Activated T-cell treated with anti-CD3 and anti-CD28 coated beads, Interleukin-2, amount 50 U/mL, for 4 hours (primary cell): ENCODE measurements at places on chromosomes 11 and 22.

DNA sequence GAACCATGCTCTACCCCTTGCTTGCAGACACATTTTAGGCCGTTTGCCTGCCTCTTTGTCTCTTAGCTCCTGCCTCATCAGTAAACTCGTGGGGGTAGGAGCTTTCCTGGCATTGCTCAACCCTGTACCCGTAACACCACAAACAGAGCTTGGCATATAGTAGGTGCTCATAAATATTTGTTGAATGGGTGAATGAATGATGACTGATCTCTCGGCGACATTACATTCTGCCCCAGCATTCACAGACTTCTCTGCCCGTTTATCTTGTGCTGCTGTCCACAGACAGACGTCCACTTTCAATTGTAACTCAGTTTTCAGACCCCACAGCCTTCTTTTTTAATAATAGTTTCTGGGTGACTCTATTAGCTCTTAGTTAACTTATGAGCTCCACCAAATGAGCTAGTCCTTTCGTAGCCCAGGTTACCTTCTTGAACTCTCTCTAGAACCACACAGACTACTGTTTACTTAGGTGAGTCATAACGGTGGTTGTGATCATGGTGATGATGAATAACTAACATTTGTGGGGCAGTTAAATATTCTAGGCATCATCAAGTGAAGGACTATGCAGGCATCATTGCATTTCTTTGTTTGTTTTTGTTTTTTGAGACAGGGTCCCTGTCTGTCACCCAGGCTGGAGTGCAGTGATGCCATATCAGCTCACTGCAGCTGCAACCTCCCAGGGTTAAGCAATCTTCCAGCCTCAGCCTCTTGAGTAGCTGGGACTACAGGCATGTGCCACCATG, 188.4 kb downstream of the ADAMTS15 start:
- DNase-seq, result no peak

DNA sequence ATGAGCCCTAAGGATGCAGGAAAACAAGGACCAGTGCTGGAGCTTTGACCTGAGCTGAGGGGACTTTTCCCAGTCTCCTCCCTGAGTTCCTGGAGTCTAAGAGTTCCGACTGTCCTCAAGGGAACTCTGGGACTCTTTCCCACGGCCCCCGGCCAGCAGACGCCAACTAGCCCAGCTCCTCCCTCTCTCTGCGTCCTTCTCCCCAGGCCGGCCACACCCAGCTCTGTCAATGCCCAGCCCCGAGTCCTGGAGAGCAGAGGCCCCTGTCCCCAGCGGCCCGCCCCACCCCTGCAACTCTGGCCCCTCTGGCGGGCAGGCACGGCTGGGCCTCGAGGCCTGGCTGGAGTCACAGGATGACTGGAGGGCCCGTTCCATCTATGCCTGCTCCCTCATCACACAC, 29.8 kb downstream of the NECTIN1 start:
- no peak for DNase-seq

DNA sequence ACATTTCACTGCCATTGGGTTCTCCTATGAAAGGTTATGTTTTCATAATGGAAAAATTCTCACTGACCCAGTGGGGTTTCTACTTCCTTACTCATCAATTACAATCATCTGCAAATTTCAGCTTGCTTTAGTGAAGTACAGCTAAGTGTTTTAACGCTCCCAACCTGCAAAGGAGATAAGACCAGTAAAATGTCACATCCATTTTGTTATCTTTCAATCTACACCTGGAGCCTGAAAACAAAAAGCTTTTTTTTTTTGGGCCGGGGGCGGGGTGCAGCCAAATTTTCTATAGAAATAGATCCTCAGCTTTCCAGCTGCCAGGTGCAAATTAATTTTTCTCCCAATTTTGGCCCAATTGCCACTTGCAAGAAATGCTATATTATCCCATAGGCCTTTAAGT, 40.6 kb downstream of the CADM1 start:
- no peak for DNase-seq

DNA sequence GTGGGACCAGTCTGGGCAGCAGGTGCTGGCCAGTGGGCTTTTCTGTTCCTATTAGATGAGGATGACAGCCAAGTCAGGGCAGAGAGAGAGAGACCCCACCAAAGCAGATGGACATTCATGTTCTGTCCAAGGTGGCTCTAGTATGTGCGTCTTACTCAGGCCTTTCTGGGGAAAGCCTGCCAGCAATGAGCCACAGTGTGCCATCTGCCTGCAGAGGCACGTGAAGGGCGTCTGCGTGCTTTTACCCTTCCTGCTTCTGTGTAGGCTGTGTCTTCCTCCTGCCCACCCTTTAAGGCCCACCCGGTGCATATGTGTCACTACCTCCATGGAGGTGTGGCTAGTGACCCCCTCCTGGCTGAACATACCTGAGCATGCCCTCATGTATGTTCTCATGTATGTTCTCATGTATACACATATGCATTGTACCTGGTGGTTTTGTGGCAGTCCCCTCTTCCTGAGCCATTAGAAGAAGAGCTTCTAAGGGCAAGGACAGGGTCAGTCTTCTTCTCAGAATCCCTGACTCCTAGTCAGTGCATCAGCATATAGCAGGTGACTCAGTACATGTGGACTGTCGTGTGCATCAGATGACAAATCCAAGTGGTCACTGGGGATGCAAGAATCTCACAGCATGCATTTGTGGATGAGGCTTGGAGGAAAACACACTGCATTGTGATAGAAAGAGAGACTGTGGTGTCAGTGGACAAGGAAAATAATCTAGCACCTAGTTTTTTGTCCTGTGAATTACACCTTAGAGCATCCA, 90.4 kb upstream of the YWHAH start:
- no peak for DNase-seq

- DNase-seq, result no peak
These were observed 4.6 kb downstream of the CD151 start for GRCh38 chr11:837189-837989.

- no peak for DNase-seq
These were observed 65.7 kb upstream of the NUP50 start for GRCh38 chr22:45098056-45098455.

DNA sequence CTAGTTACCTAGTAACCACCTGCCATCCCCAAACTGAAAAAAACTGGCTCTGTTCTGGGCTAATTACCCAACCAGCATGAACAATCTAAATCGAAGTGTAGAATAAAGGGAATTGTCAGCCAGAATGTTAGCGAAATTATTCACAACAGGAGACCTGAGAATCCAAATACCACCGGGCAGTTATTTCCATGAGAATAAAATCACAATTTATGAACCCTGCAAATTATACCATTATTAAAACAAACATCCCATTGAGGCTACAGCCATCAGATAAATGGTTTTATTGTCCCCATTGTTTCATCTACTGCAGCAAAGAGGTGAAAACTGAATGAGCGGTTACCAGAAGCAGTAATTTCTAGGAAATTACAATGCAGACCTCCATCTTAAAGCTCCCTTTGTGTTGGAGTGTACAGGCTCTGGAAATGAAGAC, 21.7 kb downstream of the FAM168A start:
- DNase-seq, result no peak

DNA sequence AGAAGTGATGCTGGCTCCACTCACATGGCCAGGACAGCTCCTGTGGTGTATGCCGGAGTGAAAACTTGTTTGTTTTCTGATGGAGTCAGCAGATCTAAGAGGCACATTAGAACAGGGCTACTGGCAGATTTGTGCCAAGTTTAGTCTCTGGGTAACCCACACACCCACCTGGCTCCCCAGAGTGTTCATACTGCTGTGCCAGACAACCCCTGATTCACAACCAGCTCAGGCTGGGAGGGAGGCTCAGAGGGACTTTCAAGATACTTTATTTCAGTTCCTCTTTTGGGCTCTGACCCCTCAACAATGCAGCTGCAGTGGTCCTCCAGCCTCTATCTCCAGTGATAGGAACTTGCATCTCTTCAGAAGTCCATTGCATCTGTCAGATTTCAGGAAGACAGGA, 8.5 kb downstream of the NTM start:
- no peak for DNase-seq
